ENCODE measurements at places on chromosomes 6 and 20.
A peak's percentile ranks its signal among the peaks of the same experiment; 100 is the strongest.

DNA sequence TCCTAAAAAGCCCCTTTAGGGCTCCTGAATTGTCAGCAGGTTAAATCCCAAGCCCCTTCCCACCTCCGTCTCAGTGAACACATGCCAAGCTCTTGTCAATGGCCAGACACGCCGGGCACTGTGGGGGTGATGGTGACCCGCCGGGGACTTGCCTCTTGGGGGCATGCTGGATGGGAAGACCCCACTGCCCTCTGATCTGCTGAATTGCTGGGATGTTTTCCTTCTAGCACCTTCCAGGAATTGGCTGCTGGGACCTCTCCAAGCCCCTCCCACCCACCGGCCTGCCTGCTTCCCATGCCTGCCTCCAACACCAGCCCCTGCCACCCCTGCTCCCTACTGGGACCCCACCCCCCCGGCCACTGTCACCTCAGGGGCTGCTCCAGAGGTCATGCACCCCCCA, 345.9 kb downstream of the CDH4 start:
- no peak for DNase-seq

DNA sequence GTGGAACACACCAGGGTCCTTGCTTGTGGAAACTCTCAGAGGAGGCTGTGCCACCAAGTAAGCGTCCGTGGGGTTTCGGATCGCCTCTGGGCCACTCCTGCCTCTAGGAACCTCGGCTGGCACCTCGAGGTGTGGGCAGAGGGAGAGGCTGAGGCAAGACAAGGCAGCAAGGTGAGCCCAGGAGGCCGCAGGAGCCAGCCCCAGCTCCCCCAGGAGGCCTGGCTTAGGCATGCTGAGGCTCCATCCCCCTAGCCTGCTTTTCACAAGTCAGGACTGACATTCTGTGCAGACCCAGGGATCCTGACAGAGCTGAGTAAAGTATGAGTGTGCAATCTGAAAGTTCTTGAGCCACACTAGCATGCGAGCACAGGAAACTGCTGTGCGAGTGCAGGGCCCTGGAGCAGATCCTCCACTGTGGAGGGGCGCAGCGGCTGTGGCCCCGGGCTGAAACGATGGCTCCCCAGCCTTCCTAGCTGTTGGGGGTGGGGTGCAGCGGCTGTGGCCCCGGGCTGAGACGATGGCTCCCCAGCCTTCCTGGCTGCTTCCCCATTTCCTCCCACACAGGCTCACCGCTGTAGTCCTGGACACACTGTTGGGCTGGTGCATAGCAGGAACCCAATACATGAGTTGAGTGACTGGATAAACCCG, 75.2 kb upstream of the CD93 start:
- DNase-seq = no peak

- DNase-seq = no peak
Observed at GRCh38 chr20:2135013-2135412, 33.4 kb downstream of the STK35 start.

- no peak for DNase-seq
Observed at GRCh38 chr6:19839237-19839546, 2.0 kb downstream of the ID4 start.

DNA sequence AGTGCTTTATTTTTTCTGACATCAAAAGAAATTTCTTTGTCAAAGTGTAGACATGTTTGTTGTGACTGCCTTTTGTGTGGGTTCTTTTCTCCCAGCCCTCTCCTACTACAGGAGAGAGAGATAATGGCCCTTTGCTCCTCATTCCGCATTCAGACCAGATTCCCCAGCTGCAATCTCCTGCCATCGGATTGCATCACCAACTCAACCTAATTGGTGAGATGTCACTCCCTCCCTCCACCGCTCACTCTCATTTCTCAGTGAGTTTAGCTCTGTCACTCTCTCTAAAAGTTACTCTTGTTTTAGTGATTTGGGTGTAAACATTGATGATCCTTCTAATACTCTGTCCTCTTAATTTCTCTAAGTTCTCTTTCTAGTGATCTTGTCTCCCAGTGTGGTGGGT, 22.7 kb downstream of the UTRN start:
- DNase-seq = no peak

- DNase-seq = no peak
Observed at GRCh38 chr20:12695937-12696336, 312.8 kb upstream of the SPTLC3 start.

DNA sequence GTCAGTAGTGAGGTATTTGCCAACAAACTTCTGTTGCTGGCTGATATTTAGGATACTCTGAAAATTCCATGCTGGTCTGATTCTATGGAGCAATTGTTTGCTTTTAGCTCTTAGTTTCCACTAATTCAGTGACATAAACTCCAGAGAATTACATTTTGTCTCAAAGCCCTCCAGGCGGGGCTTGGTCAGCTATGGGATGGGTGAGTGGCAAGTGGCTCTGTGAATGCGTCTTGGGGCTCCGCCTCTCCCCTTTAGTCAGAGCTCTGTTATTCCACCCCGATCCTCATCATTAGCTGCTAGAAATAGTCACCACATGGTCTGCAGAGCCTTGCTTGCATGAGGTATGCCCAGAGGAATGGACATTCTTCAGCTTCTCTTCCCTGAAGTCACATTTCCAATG, 540.6 kb downstream of the QKI start:
- no peak for DNase-seq

- DNase-seq = peak; percentile 74
Observed at GRCh38 chr6:33208091-33208967, at the start of gene RING1. Gene RING1 (plus strand): TSS chr6:33208500. CDS start chr6:33208823, 323 bp downstream.

DNA sequence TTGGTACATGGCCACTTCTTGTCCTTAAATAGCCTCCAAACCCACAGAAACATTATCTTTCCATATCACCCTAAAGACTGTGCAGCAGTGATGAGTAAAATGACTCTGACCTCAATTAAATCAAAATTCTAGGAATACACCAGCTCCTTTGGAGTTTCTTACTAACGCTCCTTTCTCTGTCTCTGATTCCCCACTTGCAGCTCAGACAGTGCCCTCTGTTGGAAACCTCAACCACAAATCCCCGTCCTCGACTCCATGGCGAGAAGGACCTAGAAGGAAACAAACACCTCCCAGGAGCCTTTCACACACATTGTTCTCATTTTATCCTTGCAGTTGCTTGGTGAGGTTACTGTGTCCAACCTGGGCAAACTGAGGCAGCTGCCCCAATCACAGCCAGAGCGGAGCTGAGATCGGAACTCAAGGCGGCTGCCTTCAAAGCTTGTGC, 17.7 kb upstream of the PARD6B start:
- no peak for DNase-seq

DNA sequence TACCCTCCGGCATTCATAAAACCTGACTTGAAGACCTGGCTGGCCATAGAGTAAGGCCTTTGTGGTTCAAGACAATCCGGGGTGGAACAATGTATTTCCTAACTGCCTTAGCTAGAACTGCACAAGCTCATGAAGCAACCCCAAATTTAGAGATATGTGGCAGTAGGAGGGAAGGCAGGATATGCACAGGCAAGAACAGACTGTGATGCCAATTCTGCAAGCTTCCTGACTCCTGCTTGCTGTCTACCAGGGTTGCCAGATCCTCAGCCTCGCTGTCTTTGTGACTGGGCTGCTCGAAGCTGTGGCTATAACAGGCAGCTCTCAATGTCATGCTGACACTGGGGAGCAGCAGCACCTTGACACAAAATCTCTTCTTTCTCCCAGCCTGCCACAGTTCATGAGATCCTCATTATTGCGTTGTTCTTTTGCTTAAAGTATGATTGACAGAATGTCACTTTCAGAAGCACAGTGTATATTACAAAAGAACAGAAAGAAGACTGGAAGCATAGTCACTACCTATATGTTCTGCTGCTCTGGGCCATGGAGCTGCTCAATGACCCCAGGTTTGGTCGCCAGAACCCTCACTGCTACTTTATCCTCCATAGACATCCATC, 18.3 kb upstream of the SHLD1 start:
- no peak for DNase-seq

GRCh38 chr20:44384423-44385027, 29.0 kb downstream of the HNF4A start:
- peak; percentile 83 for DNase-seq

DNA sequence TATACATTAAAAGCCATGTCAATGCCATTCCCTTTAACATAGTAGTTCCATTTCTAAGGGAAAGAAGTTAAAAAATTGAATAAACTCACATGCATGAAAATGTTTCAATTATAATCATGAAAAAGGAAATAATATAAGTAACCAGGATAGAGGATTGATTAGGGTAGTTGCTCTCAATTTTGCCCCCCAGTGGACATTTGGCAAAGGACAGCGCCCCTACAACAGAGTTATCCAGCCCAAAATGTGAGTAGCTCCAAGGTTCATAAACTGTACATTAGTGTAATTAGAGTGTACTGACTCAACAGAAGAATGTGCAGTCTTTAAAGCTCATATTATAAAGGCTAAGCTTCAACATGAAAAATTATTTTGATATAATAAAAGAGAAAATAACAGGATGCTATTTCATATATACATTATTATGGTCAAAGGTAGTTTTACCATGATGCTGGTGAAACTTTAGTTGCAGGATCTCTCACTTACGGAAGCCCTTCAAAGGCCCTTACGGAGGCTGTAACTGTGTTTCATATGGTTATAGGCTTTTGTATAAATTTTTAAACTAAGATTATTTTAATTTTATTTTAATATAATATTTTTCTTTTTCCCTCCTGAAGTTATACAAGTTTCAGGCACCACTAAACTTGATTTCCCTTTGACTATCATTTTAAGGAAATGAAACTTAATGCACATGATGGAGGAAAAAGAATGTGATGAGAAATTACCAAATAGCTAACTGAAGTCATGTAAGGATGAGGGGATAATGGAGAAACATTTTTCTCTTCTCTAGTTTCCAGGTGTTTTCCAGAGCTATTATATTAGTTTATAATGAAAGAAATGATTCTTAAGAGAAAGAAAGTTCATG, 403.6 kb downstream of the PLCB1 start:
- DNase-seq = no peak

DNA sequence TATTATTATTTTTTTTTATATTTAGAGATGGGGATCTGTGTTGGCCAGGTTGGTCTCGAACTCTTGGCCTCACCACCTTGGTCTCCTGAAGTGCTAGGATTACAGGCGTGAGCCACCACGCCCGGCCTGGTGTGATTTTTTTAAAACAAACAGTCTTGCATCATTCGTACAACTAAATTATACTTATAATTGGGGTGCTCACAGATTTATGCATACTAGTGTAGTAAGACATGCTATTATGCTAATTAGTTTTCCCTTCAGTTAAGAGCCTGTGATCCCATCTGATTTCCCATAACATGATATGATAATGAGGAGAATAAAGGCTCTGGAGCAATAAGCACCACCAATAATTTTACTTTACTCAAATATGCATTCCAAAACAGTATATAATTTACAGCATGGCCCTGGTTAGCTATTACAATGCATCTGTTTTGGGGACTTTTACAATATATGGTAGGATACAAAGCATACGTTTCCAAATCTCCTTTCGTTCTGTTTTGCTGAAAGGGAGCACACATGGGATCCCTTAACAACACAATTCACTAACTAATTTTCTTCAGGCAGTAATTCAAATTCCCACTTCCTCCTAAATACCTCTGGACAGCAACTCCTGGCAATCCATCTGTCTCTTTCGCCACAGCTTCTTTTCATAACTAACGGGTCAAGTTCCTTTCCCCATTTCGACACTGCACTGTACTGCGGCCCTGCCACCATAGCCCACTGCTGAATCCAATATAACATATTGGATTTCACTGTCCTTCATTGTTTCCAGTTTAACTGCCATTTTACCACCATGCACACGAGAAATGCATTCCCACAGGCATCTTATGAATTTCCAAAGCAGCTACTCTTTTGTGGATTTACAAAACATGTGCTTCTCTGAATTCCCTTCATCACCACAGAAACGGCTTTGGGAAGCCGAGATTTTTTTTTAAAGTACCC, 1.7 kb downstream of the NUDT3 start:
- no peak for DNase-seq

DNA sequence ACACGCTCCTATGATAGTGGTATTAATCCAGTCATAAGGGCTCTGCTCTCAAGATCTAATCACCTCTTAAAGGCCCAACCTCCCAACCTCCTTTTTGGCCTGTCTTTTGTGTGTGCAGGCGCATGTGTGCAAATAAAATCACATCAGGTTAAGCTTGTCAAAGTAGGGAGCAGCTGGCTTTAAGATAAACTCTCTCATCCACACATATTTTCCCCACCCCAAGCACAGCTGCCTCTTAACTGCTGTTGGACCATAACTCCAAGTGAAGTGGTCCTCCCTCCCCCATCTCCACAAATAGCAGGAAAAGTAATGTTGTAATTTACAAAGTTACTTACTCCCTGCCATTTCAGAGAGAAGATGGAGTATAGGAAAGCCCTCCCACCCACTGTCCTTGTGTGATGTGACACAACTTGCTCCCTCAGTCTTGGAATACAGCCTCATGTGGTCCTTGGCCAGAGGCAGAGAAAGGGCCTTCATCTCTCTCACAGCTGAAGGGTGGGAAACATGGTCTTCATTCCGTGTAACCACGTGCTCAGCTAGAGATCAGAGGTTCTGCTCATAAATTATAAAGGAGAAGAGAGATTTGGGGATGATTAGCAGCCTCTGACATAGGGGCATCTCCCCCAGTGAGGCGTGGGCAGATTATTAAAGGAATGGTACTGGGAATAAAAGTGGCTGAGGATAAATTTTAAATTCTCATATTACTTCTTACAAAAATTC, 74.8 kb upstream of the TPD52L1 start:
- DNase-seq = no peak

GRCh38 chr6:156313037-156313436, 464.1 kb upstream of the ARID1B start:
- no peak for DNase-seq

DNA sequence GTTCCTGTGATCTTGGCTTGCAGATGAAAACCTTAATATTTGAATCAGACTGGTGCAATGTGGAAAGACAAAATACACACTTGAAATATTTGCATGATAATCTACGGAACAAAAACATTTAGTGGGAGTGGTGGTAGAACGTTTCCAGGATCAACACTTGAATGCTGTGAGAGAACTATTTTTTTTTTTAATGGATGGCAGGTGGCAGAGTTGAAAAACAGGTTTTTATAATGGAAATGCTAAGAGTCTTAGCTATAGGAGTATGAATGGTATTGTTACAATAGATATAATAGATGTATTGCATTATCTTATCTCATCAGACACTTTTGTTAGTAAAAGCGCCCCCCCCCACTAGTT, 49.2 kb downstream of the CDKAL1 start:
- no peak for DNase-seq

DNA sequence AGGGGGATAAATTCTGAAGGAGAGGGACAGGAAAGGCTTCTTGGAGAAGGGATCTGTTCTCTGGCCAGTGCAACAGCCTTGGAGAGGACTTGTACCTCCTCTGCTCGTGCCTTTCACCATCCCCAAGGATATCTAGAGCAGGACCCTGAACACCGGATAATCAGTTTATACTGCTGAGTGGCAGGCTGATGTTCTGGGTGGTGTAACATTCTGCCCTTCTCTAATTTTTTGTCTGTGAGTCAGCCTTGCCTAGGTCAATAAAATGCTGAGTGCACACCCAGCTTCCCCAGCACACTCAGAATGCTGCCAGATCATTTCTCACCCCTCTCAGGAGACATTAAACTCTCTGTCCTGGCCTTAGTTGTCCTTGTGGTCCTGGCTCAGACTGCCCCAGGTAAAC, at the start of gene DEFB115:
Gene DEFB115, plus strand, starts transcription at position 301 of the 400 bp plus-strand sequence. Its CDS starts 0 bp downstream, at position 301.
- DNase-seq = no peak

GRCh38 chr6:169962604-169963469, 211.4 kb downstream of the ERMARD start:
- no peak for DNase-seq

All from T-cell (primary cell).